ENCODE measurements at places on chromosomes 6 and 20.

DNA sequence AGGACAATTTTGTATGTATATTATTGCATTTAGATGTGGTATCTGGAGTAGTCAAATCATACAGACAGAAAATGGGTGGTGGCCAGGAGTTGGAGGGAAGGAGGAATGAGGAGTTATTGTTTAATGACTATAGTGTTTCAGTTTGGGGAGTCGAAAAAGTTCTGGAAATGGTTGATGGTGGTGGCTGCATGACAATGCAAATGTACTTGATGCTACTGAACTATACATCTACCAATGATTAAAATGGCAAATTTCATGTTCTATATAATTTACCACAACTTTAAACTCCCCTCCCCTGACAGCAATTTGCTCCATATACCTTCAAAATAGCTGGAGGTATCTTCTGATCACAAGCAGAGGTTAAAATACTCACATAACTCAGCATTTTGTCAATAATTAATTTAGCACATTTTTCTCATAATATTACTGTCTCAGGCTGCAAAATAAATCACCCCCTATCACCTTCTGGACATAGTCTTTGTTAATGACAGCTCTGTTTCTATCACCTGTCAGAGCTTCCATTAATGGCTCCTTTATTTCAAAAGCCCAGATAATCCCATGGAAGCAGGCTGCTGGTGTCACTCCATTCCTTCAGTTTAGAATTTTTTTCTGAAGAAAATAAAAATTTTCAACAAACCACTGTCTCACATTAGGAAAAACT is 25.7 kb upstream of the RHAG start:
- DNase-seq = no peak

DNA sequence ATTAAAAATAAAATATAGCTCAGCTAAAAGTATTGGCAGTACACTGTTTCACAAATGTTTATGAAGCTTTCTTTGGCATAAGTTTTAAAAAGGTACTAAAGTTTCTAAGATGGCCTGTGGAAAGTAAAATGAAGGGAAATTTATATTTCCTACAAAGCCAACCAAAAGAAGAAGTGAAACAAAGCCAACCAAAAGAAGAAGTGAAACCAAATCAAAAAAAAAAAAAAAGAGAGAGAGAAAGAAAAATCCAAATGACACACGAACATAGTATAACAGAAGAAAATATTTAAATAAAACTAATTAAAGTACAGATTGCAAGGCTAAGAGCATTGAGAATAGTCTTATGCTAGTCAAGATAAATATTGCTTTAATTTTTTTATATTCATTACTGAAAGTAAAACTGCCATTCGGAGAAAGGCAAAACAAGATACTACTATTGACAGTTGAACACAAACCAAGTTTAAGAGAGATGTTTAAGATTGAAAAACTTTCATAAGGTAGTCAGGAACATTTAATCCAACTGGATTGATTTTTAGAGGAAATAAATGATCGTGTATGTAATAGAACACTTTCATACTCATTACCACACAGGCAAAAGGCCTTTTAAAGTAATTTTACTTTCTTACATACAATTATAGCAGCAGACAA is 12.8 kb upstream of the KHDRBS2 start:
- no peak for DNase-seq

- DNase-seq = no peak
Observed at GRCh38 chr6:154555073-154555677, 44.7 kb upstream of the CNKSR3 start.

DNA sequence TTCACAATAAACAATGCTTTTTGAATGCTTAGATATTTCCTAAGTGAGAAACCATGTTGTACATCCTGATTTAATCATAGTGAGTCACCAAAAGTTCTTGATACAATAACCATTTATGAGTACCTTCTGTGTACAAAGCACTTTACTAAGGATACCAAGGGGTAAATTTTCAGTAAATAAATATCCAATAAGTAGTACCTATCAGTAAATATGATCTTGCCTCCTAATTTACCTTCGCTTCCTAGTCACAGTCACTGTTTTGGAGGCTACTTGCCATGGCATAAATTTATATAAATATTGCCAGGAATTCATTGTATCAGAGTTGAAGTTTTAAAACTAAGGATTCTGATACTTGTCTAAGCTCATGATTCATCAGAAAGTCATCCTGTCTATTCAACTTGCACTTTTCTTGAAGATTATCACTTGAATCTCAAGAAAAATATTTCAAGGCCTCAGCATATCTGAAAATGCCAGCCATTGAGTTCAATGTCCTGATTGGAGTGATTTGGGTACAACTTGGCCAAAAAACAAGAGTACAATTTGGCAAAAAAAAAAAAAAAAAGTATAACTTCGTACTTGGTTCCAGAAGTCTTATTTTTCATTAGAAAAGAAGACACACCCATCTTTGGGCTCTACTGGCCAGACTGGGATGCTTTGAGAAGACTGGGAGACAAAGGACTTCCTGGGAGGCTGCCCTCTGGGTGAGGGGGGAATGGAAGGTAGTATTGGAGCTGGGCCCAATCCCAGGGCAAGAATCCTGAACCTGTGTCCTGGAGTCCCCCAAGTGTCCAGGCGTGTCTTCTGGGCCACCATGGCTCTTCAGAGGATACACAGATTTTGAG is 32.8 kb downstream of the RAB22A start:
- DNase-seq = no peak

DNA sequence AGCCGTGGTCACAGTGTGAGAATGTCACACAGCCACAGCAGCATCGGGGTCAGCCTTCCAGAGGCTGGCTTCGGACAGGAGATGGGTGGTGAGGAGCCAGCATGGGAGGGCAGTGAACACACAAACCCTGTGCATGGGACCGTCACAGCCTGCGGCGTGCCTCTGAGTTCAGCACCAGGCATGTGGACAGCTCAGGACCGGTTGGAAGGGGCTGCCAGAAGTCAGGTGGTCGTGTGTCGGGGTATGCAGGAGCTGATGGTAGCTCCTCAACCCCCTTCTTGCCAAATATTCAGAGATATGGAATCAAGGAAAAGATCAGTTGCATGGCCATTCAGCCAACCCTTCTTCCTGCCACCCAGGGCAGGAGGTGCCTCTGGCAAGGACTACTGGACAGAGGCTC is 28.2 kb downstream of the MYT1 start:
- no peak for DNase-seq

GRCh38 chr20:24445510-24446170 is 23.8 kb upstream of the SYNDIG1 start:
- DNase-seq = no peak

DNA sequence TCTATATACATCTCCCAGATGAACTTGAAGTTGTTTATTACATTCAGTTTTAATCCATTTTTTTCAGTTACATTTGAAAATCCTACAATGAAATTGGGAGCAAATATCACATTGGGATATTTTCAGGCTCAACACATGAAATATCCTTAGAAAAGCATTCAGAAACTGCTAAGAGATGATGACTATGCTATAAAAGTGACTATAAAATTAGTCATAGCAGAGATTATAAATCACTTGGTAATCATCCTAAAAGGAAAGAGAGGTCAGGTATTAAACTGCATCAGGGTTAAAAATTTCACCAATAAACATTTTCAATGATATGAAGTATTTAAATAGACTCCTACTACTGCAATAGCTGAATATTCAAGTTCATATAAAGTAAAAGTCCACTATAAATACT is 987.7 kb downstream of the GRIK2 start:
- DNase-seq = no peak

GRCh38 chr6:35242486-35242885 is 17.0 kb upstream of the ZNF76 start:
- no peak for DNase-seq

GRCh38 chr20:21230686-21231085 is 72.4 kb upstream of the XRN2 start:
- no peak for DNase-seq

DNA sequence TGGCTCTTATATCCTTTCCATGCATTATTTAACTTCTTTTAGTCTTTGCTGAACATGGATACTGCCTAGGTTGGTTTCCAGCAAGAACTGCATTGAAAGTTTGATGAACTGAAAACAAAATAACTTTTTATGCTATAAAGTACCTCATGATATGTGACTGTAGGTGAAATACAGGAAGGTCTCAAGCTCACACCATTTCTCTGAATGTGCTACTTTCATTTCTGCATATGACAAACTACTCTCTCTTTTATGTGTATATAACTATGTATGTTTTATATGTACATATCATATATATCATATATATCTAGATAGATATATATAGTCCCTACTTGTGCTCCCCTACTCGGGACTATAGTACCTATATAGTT is 65.9 kb downstream of the AIG1 start:
- no peak for DNase-seq

- DNase-seq = peak; percentile 64
Observed at GRCh38 chr20:16574656-16575355, 1.6 kb upstream of the KIF16B start.
